ENCODE measurements at places on chromosomes 7 and 10.
A peak's percentile ranks its signal among the peaks of the same experiment; 100 is the strongest.

DNA sequence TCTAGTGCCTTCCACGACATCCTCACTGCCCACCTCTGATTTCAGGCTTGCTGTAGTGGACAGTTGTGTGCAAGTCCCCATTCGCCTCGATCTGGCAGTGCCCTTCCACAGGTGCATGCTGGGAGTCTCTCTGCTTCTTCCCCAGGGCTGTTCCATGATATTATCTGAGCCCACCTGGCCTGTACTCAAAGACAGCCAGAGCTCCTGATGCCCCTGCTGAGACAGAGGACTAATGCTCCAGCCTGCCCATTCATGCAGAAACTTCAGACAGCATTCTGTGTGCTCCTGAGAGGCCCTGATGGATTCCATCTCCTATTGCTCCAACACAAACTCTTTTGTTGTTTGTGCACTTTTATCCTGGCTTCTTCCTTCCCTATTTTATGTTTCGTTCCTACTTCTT, 164.8 kb upstream of the PRSS58 start:
- DNase-seq, result no peak

DNA sequence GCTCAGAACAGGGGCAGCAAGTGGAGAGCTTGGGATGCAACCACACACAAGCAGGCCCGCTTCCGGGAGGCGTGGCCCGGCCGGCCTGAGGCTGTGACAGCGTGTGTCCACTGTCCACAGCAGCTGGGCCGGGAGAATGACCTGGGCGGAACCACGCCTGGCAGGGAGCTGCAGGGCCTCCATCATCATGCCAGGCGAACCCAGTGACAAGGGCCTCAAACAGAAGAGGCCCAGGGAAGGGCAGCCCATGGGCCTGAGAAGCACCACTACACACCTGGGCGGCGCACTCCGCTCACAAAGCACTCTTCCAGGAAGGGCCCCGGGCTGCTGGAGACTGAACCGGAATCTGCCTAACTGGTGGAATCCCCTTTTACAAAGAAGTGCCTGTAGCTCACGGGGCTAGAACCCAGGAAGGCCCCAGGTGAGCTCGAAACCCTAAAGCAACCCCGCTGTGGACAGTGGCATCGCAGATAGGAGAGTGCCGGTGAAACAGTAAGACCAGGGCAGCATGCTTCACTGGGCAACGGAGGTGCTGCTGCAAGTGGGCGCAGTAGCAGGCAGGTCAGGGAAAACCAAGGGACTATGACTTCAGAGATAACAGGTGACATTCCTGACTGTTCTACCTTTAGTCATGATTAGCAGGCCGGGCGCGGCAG, 66.0 kb downstream of the MAD1L1 start:
- no peak for DNase-seq

DNA sequence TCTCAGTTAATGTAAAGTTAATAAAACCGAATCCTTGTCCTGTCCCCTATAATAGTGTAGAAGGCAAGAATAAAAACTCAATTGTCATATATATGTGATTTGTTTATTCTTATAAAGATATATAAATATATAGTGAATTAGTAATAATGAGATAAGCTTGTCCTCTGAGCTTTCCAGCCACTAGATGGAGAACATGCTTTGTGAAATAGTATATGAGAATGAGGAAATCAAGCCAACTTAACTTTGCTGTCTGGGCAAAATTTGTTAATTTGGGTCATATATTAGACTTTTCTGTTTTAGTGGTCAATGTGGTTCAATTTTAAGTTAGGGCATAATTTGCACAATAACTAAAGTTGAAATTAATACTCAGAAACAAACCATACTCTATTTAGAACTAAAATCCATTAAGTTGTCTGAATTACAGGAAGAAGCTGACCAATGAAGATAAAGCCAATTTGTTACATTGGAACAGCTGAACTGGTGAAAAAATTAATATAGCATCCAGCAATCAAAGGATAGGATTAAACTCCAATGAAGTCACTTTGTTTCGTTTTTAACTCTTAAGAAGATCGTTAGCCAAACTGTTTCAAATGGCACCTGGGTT, 595.0 kb downstream of the ARL4A start:
- no peak for DNase-seq

DNA sequence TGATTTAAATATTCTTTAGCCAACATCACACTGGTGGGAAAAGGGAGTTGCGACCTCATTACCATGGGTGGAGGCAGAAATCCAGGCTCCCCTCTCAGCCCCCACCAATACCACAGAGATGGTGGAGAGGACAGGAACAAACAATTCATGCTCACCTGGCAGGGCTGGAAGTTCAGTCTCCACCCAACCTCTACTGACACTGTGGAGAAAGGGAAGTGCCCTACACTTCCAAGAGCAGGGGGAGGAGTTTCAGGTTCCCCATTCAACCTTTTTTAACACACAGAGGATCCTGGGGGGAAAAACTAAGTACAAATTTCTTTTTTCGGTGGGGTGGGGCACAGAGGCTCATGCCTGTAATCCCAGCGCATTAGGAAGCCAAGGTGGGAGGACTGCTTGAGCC, 210.1 kb upstream of the KCTD7 start:
- DNase-seq, result no peak

- peak; percentile 6 for DNase-seq
Observed at GRCh38 chr7:84675633-84676034, 481.0 kb upstream of the SEMA3A start.

DNA sequence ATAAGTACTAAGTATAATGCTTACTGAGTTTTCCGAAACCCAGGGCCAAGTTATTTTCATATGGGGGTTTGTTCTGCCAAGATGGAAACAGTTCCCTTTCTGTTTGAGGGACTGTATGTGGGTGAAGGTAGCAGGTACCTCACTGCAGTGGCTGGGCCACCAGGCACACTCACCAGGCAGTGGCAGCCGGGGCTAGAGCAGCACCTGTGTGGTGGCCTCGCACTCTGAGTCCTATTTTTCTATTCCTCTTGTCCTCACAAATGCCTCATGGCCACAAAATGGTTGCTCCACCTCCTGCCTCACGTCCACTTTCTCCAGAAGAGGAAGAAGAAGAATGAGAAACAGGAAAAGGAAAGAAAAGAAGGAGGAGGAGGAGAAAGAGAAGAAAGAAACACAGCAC, 167.3 kb upstream of the SHH start:
- DNase-seq, result no peak

DNA sequence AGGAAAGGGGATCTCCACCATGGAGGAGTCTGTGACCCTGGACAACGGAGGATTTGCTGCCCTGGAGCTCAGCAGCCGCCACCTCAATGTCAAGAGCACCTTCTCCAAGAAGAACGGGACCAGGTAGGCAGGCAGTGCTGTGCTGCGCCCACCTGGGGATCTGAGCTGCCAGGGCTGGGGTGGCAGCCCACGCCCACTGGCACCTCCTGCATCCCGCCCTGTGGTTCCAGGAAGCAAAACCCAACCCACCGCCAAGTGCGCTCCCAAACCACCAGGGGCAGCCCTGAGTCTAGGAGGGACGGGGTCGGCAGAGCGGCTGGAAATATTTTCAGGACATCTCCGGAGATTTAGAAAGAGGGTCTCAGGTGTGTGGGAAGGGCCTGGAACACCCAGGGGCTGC, 440.3 kb upstream of the FOXK1 start:
- DNase-seq, result no peak

GRCh38 chr10:119896061-119896655, 3.6 kb downstream of the SEC23IP start:
- DNase-seq, result no peak

DNA sequence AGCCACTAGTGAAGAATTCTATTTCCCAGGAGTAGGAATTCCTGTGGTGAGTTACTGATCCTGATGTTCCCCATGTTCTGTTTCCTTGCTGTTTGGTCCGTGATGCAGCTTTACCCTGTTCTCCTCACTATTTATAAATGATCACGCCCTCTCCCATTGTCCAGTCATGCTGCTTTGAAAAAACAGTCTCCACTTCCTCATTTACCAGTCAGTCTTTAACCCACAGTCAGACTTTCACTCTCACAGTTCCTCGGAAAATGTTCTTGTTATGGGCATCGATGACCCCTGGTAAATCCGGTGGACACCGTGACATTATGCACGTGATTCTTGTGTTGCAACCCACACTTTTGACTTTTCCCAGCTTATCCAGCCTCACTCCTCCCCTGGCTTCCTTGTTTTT, 14.4 kb downstream of the SCIN start:
- DNase-seq, result no peak

- peak; percentile 63 for DNase-seq
Observed at GRCh38 chr10:58511765-58512490, 744 bp upstream of the BICC1 start.

DNA sequence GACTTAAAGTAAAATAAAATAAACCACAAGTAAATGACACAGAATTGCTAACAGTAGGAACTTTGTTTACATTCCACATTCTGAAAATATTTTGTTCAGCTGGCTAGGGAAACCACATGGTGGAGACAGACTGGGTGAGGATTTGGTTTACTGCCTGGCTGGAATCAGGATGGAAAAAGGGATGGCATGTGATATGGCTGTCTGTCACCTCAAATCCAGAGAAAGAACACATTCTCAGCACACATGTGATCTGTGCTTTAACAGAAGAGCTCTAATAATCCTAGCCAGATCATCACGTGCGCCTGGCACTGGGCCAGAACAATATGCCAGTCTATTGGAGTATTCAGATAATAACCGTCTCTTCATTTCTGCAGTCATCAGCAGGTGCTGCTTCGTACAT, 90.9 kb upstream of the PIP4K2A start:
- DNase-seq, result no peak

GRCh38 chr10:62426600-62426999, 52.4 kb downstream of the ZNF365 start:
- no peak for DNase-seq

- DNase-seq, result no peak
Observed at GRCh38 chr7:152189061-152189460, 163.6 kb downstream of the GALNT11 start.

DNA sequence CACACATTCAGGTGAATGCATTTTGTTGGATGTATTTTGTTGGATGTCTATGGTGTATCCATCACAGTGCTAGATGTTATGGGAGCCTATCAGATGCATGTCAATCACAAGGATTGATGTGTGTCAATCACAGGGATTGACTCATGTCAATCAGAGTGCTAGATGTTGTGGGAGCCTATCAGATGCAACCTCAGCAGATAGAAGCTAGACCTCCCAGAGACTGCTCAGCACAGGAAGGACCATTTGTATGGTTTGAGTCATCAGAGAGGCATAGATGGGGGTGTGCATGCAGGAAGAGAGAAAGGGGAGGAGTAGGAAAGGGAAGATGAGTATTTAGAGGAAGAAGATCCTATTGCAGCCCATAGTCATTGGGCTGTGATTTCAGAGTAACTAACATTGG, 48.3 kb upstream of the PITRM1 start:
- no peak for DNase-seq

DNA sequence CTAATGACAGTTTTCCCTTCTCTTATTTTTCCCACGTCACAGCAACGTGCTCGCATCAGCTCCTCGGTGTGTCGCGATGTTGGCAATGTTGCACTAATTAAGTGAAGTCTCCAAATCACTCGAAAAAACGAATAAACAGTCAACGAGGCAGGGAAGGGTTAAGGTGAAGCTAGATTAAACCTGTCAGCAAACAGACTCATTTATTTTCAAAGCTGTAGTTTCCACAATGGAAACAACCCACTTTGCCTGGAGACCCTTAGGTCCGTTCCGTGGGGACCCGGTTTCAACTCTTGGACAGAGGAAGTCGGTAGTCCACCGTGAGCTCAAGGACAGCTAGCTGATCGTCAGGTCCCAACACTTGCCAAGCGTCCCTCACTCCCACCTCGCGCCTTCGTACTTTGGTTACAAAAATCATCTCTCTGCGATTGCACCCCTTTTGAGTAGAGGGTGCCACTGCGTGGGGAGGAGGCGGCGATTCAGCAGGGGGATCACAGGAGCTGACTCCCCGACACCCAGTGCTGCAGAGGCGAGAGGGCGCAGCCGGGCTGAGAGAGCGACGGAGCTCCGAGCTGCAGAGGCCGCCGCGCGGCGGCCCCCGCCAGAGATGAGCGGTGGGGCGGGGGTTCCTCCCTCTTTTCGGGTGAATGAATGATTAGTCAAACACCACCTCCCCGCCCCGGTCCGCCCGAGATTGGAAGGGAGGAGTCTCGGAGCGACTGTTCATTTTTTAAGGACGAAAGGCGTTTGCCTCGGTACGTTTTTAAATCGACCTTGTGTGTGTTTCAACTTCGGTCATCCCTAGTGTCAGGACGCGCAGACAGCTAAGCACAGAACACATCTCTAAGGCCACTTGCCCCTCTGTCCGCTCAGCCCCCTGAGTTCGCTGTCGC, 1.3 kb upstream of the BMPER start:
- DNase-seq, result peak; percentile 22

- DNase-seq, result no peak
Observed at GRCh38 chr10:1208366-1209311, 152.5 kb downstream of the WDR37 start.

- no peak for DNase-seq
Observed at GRCh38 chr10:77105761-77106221, 531.8 kb downstream of the KCNMA1 start.

- no peak for DNase-seq
Observed at GRCh38 chr7:51148216-51148615, 168.4 kb downstream of the COBL start.

- no peak for DNase-seq
Observed at GRCh38 chr7:127417346-127417745, 24.8 kb upstream of the ZNF800 start.

GRCh38 chr7:140249036-140249806, 72.4 kb upstream of the KDM7A start:
- no peak for DNase-seq

GRCh38 chr10:58574058-58574457, 61.4 kb downstream of the BICC1 start:
- DNase-seq, result no peak

DNA sequence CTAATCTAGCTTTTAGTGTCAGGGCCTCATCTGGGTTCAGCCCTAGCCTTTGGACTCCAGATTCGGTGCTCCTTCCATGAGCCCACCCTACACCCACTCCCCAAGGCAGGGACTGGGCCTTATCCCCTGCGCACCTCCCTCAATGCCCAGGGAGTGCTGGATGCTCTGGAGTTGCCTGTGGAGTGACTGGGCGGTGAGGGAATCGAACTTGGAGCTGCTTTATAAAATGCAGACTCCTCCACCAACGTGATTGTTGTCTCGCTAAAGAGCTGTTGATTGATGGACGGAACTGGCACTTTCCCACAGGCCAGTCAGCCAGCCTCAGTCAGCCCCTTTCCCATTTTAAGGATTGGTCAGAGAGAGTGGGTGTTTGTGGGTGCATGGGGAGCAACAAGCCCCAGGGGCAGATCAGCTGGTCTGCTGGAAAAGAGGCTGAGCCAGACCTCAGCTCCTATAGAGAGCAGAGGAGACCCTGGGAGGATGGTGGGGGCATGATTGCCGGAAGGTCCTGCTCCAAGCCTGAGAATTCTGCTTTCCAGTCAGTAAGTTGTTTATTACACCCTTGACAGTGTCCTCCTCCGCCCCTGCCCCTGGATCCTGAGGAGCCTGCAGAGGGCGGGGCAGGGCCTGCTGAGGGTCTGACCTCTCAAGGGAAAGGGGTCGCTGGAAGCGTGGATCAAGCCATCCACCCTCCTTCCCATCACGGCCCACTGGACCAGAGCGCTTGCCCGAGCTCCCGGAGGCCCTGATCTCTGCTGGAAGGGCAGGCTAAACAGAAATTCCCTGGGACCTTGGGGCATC, 16.7 kb downstream of the UNC5B start:
- DNase-seq, result no peak

GRCh38 chr10:53395449-53395848, 622.9 kb upstream of the MBL2 start:
- no peak for DNase-seq

- DNase-seq, result no peak
Observed at GRCh38 chr10:114561008-114561523, 97.0 kb downstream of the ABLIM1 start.
